Endothelial cell of umbilical vein (primary cell): ENCODE measurements at places on chromosomes 7 and 10. TPM values are rescaled to one million over a fixed set of nuclear protein-coding genes. Genes with fewer than 3 reads are reported as not detected.

DNA sequence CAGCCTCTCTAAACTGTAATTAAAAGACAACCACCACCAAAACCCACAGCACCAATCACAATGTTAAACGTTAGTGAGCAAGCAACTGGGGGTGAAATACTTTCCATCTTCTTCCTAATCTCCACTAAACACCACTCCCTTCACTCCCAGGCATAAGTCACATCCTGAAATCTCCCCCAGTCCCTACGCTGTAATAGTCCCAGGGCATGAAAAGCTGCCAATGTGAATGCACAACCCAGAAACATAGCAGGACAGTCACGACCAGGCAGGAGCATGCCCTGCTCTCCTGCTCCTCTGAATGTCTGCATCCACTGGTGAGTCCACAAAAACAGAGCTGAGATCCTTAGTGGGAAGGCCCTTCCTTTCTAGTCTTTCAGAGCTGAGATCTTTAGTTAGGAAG, 288.9 kb downstream of the PARD3 start:
- no peaks in the 10 kb centered on the region for H3K27me3 ChIP-seq
- no peaks in the 10 kb centered on the region for H3K36me3 ChIP-seq
- peaks cover 33% of the 10 kb centered on the region for H3K4me1 ChIP-seq
- peak overlapping the region; percentile 89 for H3K27ac ChIP-seq
- DNase-seq, result peak; percentile 50

DNA sequence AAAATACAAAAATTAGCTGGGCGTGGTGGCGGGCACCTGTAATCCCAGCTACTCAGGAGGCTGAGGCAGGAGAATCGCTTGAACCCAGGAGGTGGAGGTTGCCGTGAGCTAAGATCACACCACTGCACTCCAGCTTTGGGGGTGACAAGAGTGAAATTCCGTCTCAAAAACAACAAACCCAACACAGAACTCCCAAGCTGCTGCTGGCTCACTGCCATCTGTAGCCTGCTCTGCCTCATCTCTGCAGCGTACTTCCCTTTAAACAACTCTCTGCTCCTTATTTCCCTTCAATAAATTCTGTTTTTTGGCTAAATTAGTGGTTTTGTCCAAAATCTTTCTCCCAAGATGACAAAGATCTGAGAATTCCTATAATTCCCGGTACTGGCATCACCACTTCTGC, 189.2 kb upstream of the GALNT17 start:
- DNase-seq, result no peak
- H3K27ac ChIP-seq, result no peak overlapping the region
- no peaks in the 10 kb centered on the region for H3K4me1 ChIP-seq

PTF1A gene
- total RNA-seq, result not detected in 2 replicates

GRCh38 chr10:86083206-86083605, 283.4 kb downstream of the GRID1 start:
- DNase-seq, result no peak
- no peak overlapping the region for H3K4me3 ChIP-seq
- H3K36me3 ChIP-seq, result no peaks in the 10 kb centered on the region
- H3K4me1 ChIP-seq, result no peaks in the 10 kb centered on the region
- H3K27ac ChIP-seq, result no peak overlapping the region

DNA sequence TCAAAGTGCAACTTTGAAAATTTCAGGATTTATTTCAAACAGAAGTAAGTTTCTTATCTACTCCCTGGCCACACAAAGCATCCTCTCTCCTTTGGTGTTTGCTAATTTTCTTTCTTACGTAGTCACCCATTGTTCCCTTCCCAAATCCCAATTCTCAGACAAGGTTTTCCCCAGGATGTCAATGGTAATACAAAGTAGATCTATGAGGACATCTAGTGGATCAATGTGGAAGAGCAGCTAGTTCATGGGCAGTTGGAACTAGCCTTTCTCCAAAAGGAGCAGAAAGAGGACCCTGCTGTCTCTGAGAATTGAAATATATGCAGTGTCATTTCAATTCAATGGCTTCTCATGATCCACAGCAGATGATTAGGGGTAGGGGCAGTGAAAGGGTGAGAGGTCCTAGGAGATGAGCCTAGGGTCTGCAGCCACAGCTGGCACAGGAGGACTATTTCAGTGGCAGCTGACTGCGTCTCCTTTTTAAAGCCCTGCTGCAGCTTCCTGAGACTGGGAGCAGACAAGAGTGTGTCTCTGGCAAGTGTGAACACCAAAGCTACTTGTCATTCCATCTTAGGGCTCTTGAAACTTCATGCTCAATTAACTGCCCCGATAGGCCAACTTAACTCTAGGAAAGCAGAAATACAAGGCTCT, 632.6 kb downstream of the KCNMA1 start:
- H3K27ac ChIP-seq, result no peak overlapping the region
- peak; percentile 49 for DNase-seq
- no peaks in the 10 kb centered on the region for H3K4me1 ChIP-seq

DNA sequence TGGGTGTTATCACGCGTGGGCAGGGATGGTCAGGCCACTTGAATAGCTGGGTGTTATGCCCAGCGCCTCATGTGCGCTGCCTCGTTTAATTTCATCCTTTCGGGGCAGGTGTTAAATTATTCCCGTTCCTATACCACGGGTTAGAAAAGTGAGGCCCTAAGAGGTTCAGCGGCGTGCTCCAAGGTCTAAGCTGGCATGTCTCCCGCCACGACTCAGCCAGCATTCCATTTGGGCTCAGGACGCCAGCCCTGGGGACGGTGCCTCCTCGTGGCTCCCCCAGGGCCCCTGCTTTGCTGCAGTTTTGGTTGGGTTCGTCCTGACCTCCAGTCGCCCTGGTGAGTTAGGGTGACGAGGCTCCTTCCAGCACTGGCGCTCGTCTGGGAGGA, 124.5 kb downstream of the TRRAP start:
- no peaks in the 10 kb centered on the region for H3K4me1 ChIP-seq
- no peak overlapping the region for H3K27ac ChIP-seq
- no peaks in the 10 kb centered on the region for H3K27me3 ChIP-seq
- no peak for DNase-seq
- H3K36me3 ChIP-seq, result peaks cover 57% of the 10 kb centered on the region

PLEKHA1 gene
- 58.0 and 58.8 TPM in 2 replicates for total RNA-seq

DNA sequence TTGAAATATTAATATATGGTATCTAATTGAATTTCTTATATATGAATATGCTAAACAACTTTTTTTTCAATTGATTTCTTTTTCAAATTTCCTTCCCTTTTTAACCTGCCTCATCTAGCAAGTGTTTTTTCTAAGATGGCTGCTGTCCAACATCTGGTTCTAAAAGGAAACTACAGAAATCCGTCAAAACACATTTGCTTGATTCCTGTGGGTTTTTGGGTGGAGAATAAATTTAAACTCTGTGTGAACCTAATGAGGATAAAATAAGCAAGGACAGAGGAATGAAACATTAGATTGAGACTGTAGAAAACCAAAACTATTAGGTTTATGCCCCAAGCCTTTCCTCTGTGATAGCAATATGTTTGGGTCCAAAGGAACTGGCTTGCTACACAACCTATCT, 75.5 kb upstream of the STARD3NL start:
- peaks cover 3% of the 10 kb centered on the region for H3K27me3 ChIP-seq
- H3K27ac ChIP-seq, result no peak overlapping the region
- DNase-seq, result peak; percentile 27
- no peak overlapping the region for H3K4me3 ChIP-seq

SNCG gene
- 30.5 and 31.4 TPM in 2 replicates for total RNA-seq

OR13A1 gene
- not detected in 2 replicates for total RNA-seq

- DNase-seq, result no peak
- H3K4me1 ChIP-seq, result no peaks in the 10 kb centered on the region
- no peak overlapping the region for H3K27ac ChIP-seq
- no peaks in the 10 kb centered on the region for H3K27me3 ChIP-seq
- H3K4me3 ChIP-seq, result no peak overlapping the region
- H3K36me3 ChIP-seq, result peaks cover 12% of the 10 kb centered on the region
Measured at GRCh38 chr7:151137076-151137675, 30.3 kb downstream of the GBX1 start.

EPO gene
- total RNA-seq, result not detected in 2 replicates

DNA sequence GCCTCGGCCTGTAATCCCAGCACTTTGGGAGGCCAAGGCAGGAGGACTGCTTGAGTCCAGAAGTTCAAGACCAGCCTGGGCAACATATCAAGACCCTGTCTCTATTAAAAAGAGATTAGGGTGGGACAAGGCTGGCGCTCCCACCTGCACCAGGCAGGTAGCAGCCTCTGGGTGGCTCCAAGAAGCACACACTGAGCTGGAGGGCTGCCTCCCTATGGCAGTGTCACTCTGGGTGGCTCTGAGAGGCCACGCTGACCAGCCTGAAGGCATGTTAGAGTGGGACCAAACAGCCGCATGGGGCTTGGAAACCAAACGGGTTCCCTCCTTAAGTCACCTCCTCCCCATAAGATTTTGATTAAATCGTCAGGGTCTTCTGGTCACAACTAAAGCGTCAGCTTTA, 19.8 kb upstream of the COL26A1 start:
- H3K4me3 ChIP-seq, result no peak overlapping the region
- no peak for DNase-seq
- no peaks in the 10 kb centered on the region for H3K36me3 ChIP-seq
- no peak overlapping the region for H3K27ac ChIP-seq

DNA sequence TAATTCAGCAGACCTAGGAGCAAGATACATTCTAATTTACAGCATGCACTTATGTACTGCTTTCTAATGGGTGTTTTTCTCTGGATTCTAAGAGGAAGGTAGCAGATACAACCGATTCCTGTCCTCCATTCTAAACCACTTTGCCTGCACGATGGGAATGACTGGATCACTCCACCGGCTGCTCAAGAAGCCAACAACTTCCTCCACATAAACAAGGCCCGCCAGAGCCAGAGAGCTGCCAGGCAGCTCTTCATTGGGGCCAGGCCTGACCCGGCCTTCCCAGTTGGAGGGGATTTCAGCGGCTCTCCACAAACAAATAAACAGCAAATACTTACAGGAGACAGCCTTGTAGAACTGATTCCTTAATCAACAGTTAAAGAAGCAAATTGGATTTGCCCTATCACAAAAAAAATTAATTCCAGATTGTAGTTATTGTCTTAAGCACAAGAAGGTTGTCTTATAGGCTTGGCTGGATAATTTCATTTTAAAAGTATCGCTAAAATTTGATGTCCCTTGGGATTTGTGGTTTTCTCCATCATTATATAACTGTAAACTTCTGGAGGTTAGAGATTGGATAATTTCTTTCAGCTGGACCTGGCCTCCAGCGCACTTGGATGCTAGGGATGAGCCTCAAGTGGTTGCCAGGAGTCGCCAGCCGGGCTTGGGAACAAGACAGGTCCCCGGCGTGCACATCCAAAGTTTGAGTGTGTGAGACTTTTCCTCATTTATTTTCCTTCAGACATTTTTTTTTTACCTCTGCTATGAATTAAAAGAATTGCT, 20.9 kb downstream of the EBF3 start:
- H3K4me3 ChIP-seq, result no peak overlapping the region
- H3K27me3 ChIP-seq, result no peaks in the 10 kb centered on the region
- no peaks in the 10 kb centered on the region for H3K36me3 ChIP-seq
- no peak for DNase-seq
- no peaks in the 10 kb centered on the region for H3K4me1 ChIP-seq

NUPR2 gene
- not detected in 2 replicates for total RNA-seq

GRCh38 chr7:135597926-135598305, 40.2 kb downstream of the NUP205 start:
- no peaks in the 10 kb centered on the region for H3K27me3 ChIP-seq
- H3K4me1 ChIP-seq, result no peaks in the 10 kb centered on the region
- H3K4me3 ChIP-seq, result no peak overlapping the region
- peaks cover 2% of the 10 kb centered on the region for H3K36me3 ChIP-seq

- H3K36me3 ChIP-seq, result no peaks in the 10 kb centered on the region
- DNase-seq, result no peak
- H3K27me3 ChIP-seq, result peaks cover 2% of the 10 kb centered on the region
- no peak overlapping the region for H3K27ac ChIP-seq
- no peak overlapping the region for H3K4me3 ChIP-seq
Measured at GRCh38 chr10:118343115-118343514, 991 bp upstream of the FAM204A start.

GRCh38 chr10:16950656-16951601, 133.7 kb upstream of the RSU1 start:
- peaks cover 40% of the 10 kb centered on the region for H3K4me1 ChIP-seq
- no peak overlapping the region for H3K4me3 ChIP-seq
- H3K36me3 ChIP-seq, result no peaks in the 10 kb centered on the region
- H3K27ac ChIP-seq, result peak overlapping the region; percentile 66
- no peaks in the 10 kb centered on the region for H3K27me3 ChIP-seq

DNA sequence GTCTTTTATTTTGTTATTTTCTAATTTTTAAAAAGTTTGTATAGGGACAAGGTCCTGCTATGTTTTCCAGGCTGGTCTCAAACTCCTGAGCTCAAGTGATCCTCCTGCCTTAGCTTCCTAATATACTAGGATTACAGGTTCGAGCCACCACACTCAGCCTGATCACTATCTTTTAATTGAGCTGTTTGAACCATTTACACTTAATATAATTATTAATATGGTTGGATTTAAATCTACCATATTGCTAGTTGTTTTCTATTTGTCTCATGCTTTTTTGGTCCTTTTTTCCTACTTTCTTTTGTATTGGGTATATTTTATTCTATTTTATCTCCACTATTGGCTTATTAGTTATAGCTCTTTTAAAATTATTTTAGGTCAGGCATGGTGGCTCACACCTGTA, 13.2 kb upstream of the CNOT4 start:
- H3K36me3 ChIP-seq, result no peaks in the 10 kb centered on the region
- DNase-seq, result no peak
- H3K4me1 ChIP-seq, result no peaks in the 10 kb centered on the region
- no peak overlapping the region for H3K4me3 ChIP-seq

- no peak overlapping the region for H3K27ac ChIP-seq
- DNase-seq, result no peak
- H3K27me3 ChIP-seq, result no peaks in the 10 kb centered on the region
- H3K4me3 ChIP-seq, result no peak overlapping the region
- no peaks in the 10 kb centered on the region for H3K4me1 ChIP-seq
Measured at GRCh38 chr10:78771260-78771659, 297.5 kb upstream of the ZMIZ1 start.

EGR2 gene
- 0.46 and 0.67 TPM in 2 replicates for total RNA-seq

EXOSC1 gene
- total RNA-seq, result 43.6 and 50.7 TPM in 2 replicates

GRCh38 chr7:9504678-9505077, 1071.3 kb downstream of the NXPH1 start:
- no peaks in the 10 kb centered on the region for H3K27me3 ChIP-seq
- DNase-seq, result no peak
- H3K4me1 ChIP-seq, result no peaks in the 10 kb centered on the region

- H3K4me3 ChIP-seq, result no peak overlapping the region
- H3K36me3 ChIP-seq, result no peaks in the 10 kb centered on the region
- H3K27me3 ChIP-seq, result no peaks in the 10 kb centered on the region
- no peak overlapping the region for H3K27ac ChIP-seq
- DNase-seq, result no peak
Measured at GRCh38 chr7:69953136-69954067, 355.1 kb downstream of the AUTS2 start.

DNA sequence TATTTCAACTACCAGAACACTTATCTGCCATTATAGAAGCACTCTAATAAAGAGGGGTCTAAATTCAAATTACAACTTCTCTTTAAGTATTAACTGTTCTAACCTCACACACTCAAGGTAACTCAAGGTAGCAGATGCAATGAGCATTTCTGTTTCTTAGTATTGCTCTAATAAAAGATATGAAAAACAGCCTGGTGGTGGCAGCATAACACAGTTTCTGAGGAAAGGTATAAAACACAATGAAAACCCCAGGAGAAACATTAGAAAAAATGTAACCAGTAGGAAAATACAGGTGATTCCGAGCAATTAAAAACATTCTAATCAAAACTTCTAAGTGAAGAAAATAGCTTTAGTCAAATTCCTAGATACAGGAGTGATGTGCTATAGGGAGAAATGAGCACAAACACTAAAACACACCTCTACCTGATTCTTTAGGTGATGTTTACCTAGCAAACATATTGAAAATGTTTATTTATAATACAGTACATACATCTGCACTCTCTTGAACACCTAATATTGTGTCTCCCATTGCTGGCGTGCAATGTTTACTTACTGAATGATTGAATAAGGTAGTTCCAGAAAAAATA, 3.5 kb downstream of the MKRN1 start:
- H3K4me3 ChIP-seq, result no peak overlapping the region
- peak; percentile 60 for DNase-seq
- H3K36me3 ChIP-seq, result no peaks in the 10 kb centered on the region
- H3K4me1 ChIP-seq, result peaks cover 13% of the 10 kb centered on the region
